ENCODE measurements at places on chromosomes 3 and 15.

DNA sequence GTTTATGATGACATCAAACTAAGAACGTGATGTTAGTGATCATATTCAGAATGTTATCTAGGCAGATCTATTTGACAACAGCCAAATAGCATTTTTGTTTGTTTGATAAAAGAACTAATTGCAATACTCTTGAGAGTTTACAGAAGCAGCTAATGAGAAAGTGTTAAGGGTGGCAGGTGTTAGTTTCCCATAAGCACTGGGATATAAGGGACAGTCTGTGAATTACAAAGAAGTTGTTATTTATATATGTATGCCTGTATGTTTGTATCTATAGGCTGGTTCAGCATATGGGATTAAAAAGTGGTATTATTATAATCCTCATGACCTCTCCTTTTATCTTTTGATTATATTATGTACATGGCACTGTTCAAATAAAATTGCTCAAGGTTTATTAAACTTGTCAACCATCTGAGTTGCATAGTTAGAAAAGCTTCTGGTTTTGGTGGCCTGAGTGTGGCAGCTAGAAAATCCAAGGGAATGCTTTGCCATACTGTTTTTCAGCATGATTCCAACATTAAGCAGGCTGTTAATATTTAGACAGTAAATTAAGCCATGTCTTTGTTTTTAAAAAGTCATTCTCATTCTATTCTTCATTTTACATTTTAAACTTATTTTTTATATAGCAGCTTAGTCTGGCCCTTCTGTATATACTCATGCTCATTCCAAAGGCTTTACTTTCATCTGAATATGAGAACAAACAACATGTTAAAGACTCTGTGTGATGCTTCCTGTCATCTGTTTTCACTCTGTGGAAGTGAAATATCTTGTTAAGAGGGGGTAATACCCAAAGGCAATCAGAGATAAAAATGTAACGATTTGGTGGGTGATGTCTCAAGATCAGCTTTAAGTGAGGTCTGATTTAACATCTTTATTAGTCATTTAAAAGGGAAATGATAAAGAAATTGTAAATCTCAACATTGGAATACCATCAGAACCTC is 13.1 kb downstream of the ROBO2 start:
- DNase-seq = no peak

DNA sequence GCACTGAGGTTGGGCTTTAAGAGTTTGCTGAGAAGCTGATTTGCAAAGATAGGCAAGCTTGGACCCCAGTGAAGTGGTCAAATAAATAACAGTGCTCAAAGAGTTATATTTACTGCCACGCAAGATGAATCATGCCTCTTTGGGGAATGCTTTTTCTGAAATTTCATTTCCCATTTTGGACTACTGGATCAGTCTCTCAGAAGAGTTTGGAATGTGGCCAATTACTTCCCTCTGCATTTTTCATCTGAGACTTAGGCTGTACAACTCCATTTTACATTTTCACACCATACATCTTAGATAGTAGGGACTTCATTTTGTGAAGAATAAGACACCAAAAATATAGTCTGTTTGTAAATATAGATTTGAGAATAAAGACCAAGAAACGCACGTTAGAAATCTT is 419.7 kb downstream of the FGF12 start:
- no peak for DNase-seq

DNA sequence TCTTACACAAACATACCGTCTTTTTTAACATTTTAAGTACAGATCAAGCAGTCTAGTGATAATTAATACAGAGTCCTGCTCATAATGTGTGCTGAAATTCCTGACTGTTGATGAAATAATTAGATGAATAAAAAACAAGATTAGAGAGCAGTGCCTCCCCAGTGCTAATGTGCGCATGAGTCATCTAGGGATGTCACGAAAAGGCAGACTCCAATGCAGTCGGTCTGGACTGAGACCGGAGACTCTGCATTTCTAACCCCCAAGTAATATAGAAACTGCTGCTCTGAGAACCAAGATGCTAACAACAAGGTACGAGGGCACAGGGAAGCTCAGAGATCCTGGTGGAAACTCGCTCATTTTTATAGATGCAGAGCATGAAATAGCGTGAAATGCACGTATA is 61.4 kb downstream of the COL8A1 start:
- DNase-seq = peak; percentile 59

GRCh38 chr3:143895805-143896204 is 47.5 kb upstream of the SLC9A9 start:
- peak; percentile 17 for DNase-seq

GRCh38 chr3:87503900-87504498 is 227.6 kb upstream of the POU1F1 start:
- peak; percentile 64 for DNase-seq

- no peak for DNase-seq
Observed at GRCh38 chr15:82858932-82859331, 49.5 kb downstream of the WHAMM start.

DNA sequence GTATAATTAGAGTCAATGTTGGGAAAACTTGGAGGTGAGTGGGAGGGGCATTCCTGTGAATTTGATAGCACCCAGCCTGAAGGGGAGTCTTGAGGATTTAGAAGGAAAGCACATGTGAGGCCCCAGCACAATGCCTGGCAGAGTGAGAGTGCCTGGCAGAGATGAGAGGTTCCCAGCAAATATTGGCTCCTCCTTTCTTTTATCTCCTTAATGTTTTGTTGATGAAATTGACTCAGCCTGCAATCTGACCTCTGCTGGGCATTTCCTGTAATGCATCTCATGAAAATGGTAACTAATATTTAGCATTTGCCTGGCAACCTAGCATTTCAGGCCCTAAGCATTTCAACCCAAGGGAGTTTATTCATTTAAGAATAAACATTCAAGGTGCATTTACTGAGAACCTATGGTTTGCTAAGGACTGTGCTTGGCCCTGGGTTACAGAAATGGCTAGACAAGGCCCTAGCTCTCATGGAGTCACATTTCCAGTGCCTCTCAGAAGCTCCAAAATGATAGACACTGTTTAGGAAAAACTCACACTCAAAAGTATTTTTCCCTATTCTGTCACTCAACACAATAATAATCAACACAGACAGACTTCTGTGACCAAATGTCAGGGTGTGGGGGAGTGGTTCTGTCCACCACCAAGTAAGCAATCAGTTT is 19.0 kb downstream of the PDHB start:
- DNase-seq = peak; percentile 77

GRCh38 chr3:41502023-41502422 is 302.7 kb downstream of the CTNNB1 start:
- no peak for DNase-seq

GRCh38 chr15:99826157-99826780 is 93.0 kb upstream of the LYSMD4 start:
- DNase-seq = no peak

- DNase-seq = no peak
Observed at GRCh38 chr3:184598574-184598927, 37.0 kb downstream of the EPHB3 start.

All from fibroblast of mammary gland (primary cell).